ENCODE measurements at places on chromosomes 2 and 18. TPM values are rescaled to one million over a fixed set of nuclear protein-coding genes. Genes with fewer than 3 reads are reported as not detected.

The ANKRD30B gene
- total RNA-seq: 0.38 TPM

- peak; percentile 39 for ATAC-seq
Observed at GRCh38 chr2:109513749-109514588, 99.8 kb downstream of the SEPTIN10 start.

DNA sequence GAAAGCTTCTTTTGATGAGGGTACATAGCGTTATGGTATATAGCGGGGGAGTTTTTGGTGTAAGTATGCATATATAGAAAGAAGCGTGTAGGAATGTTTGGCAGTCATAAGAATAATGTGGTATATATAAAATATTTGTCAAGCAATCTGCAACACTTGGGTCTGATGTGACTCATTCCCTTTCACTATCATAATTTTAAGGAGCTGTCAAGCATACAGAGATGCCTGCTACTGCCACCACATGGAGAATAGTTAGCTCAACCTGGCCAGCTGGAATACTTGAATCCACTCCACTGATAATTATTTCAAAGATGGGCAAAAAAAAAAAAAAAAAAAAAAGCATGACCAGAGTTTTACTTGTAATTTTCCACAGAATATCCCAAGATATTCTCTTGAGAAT is 559.8 kb upstream of the REG3G start:
- ATAC-seq: no peak

The UGT1A7 gene
- total RNA-seq: 1.2 TPM

DNA sequence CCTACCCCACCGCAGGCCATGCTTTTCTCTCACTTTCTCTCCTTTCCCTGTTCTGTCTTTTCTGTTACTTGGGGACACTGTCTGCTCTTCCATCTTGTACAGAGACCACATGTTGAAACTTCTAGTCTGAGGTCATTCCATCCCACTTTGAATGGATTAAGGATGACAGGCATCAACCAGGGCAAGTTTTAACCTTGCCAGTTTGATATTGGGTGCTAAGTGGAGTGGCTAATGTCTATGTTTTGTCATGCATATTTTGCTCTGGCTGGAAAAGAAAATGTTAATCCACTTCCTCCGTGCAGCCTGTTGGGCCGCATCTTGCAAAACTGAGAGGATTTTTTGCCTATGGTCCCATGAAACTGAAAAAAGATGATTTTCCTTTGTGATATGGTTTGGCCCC is 205.5 kb upstream of the SESTD1 start:
- no peak for ATAC-seq

GRCh38 chr2:119683713-119684443 is 4.9 kb downstream of the TMEM177 start:
- no peak for ATAC-seq

GRCh38 chr2:206389164-206389563 is 54.2 kb upstream of the ADAM23 start:
- no peak for ATAC-seq

DNA sequence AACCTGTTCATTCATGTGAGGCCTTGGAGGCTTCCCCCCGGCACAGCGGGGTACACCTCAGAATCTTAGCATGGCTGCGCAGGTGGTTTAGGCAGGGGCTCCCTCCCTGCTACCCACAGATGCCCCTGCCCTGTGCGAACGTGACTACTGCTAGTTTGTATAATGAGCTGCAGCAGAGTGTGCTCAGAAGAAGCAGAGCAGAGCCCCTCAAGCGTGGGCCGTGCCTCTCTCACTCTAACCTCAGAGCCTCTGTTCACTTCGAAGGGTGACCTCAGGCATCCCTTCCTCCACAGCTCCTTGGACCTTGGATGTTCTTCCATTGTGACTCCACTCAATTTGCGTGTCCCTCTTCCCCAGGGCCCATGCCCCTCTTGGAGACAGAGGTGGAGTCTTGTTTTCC is 161.6 kb downstream of the CTIF start:
- ATAC-seq: no peak

GRCh38 chr2:33411765-33412164 is 64.7 kb upstream of the RASGRP3 start:
- ATAC-seq: peak; percentile 89

The CTAGE1 gene
- total RNA-seq: not detected

The SNRPD1 gene
- total RNA-seq: 31.1 TPM

DNA sequence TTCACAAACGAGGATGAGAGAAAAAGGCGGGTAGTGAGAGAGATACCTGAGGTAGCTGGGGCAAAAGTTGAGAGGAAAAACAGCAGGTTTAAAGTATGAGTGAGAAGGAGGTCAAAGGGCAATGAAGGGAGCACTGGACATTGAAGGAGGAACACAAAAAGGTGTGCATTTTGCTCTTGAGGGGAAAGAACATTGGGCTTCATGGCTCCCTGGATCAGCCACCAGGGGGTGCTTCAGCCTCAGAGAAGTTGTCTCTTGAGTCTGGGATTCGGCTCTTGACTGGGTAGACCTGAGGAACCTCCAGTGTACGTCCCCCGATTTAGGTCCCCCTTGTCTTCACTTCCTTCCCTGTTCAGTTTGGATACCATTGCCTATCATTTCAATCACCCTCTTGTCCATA is 128.5 kb downstream of the RAPGEF4 start:
- ATAC-seq: no peak

- no peak for ATAC-seq
Observed at GRCh38 chr2:233408366-233409285, 54.3 kb downstream of the DGKD start.

The CERKL gene
- 1.0 TPM for total RNA-seq

GRCh38 chr18:56402872-56403516 is 235.4 kb downstream of the TXNL1 start:
- no peak for ATAC-seq

The CXCR1 gene
- 0.28 TPM for total RNA-seq

- ATAC-seq: no peak
Observed at GRCh38 chr2:187208199-187208785, 239.8 kb downstream of the CALCRL start.

The ST8SIA3 gene
- total RNA-seq: 32.2 TPM

DNA sequence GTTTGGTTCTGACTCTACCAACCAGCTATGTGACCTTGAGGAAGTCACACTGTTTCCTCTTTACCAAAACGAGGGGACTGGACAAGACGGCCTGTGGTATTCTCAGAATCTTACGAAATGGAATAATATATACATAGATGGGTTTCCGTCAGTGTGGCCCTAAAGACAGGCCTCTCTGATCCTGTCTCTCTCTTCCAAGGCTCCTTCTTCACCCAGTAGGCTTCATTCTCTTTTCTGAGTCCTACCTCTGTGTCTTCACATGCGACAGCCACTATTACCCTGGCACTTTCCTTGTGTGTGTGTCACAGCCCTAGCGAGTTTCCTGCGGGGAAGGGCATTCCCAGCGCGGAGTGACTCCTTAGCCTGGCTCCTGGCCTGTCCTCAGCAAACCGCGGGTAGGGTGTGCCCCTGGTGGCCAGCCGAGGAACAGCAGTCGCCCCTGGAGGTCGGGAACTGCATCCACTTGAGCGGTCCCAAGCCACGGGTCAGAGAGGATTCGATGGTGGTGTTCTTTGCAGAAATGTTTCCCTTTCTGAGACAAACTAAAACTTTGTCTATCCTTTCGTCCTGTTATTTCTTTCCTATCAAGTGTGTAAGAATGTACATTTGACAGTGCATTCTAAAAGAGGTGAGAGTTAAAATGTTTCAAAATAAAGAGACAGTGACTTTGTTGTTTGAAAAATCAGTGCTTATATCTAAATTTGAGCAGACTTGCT is 63.3 kb downstream of the RAB31 start:
- ATAC-seq: peak; percentile 96

The ACTR2 gene
- total RNA-seq: 237 TPM

GRCh38 chr2:98912221-98912851 is 23.7 kb downstream of the CRACDL start:
- peak; percentile 38 for ATAC-seq

DNA sequence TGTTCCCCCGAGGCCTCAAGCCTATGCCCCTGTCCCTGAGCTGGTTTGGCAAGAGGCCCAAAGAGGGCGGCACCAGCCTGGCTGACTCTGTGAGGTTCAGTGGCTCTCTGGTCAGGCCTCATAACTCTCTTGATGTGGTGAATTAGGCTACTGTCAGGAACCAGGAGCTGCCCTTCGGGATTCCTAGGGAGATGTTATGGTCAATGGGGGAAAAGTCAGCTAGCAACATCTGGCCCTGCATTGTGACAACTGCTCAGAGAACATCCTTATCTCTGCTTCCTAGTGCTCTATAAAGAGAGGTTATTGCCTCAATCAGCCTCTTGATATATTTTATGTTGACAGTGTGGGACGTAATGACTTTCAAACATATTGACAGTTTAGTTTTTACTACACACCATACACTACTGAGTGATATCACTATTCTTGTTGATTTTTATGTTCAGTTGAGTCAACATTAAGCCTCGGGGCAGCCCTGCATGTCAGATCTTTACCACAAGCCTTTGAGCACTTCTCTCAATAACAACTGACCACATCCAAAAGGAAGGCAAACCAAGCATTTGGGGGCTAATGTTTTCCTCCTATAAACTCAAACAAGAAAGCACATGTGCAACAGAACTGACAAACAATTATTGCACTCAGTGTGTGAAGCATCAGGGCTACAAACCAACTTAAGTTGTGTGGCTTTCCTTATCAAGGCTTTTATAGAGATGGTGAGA is 448.3 kb upstream of the SLC14A2 start:
- no peak for ATAC-seq

DNA sequence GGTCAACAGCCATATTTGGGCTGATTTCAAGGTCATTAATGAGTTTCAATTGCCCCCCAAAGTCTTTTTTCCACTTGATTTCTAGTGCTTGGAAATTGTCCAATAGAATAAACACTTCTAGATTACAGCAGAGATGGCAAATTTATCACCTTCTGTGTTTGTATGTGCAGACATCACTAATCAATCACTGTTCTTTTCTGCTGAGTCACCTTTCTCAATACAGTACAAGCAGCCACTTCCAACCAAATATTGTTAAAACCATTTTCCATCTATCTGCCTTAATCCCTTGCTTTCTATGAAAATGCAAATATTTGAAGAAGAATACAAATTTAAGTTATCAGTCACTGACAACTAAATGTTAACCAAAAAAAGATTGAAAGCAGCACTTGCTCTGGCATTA is 40.2 kb upstream of the ZNF521 start:
- ATAC-seq: no peak

- no peak for ATAC-seq
Observed at GRCh38 chr18:74944676-74945075, 264.3 kb downstream of the PTGR3 start.

DNA sequence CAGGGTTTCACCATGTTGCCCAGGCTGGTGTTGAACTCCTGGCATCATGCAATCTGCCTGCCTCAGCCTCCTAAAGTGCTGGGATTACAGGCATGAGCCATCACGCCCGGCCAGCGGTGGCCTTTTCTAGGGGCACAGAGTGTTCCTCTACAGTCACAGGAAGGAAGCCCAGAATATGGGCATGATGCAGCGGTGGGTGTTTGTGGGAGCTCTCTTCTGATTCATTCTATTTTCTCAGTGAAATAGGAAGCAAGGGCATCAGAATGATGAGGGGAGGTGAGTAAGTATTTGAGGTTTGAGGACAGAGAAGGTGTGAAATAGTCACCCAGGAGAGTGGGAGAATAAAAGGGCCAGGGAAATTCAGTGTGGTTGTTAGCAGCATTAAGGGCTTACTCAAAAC is 70.3 kb upstream of the PSME4 start:
- no peak for ATAC-seq

- no peak for ATAC-seq
Observed at GRCh38 chr2:219059725-219060682, 717 bp downstream of the IHH start.

DNA sequence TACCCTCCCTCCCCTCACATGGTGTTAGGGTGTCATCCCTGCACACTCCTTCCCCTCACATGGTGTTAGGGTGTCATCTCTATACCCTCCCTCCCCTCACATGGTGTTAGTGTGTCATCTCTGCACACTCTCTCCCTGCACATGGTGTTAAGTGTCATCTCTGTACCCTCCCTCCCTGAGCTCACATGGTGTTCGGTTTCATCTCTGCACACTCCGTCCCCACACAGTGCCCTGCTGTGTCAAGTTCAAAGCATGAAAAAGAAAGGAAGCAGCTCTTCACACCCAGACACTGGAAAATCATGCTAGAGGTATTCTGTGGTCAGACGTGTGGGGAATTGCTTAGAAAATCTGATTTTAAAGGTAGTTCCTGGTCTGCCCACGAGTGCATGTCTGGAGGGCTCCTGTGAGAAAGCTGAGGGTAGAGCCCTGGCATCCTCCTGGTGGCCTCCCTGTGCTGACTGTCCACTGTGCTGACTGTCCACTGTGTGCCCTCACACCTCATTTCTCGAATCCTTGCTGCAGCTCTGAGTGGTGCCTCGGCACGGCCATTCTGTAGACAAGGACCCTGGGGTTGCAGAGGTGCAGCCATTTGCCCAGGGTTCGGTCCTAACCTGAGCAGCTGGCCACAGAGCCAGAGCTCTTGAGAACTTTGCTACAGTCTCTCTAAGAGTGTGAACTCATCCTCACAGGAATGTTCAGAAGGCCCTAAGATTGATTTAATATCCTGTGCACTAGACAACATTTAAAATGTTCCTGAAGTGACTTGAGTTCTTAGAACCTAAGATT is 69.1 kb upstream of the NFATC1 start:
- no peak for ATAC-seq

The ARHGAP28 gene
- 7.4 TPM for total RNA-seq

The TRIM54 gene
- 0.42 TPM for total RNA-seq

DNA sequence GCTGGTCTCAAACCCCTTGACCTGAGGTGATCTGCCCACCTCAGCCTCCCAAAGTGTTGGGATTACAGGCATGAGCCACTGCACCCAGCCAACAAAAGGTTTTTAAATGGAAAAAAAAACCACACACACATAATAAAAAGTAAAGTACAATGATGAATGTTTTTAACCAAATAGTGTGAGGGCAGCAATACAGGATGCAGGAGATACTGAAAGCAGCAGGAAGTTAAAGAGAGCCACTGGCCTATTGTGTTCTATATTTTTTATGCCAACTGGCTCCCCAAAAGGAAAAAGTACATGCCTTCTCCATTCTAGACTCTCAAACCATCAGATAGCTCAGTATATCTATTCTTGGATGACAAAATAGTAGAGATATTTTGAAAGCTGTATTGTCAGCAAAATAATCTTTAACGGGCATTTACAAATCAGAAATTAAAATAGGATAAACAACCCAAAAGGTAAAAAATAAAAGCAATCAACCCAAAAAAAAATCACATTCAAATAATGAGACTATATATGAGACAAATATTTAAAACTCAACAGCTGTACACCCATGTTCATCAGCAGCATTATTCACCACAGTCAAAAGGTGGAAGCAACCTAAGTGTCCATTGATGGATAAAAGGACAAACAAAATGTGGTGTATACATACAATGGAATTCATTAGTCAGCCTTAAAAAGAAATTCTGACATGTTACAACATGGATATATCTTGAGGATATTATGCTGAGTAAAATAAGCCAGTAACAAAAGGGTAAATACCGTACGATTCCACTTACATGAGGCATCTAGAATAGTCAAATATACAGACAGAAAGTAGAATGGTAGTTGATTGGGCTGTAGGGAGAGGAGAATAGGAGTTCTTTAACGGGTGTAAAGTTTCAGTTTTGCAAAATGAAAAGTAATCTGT is 26.2 kb downstream of the GPATCH11 start:
- ATAC-seq: no peak

Measured in motor neuron (in vitro differentiated cells).